ENCODE measurements at places on chromosomes 11 and 22. TPM values are rescaled to one million over a fixed set of nuclear protein-coding genes. Genes with fewer than 3 reads are reported as not detected.

Gene EFCAB6
- total RNA-seq: 8.3 TPM

Gene RBMXL2
- total RNA-seq: not detected

Gene SYCE3
- total RNA-seq: not detected

Gene HORMAD2
- total RNA-seq: 0.78 TPM

Gene PRR5L
- total RNA-seq: 3.1 TPM

Gene OR56A1
- total RNA-seq: under 0.01 TPM

Gene HEPN1
- total RNA-seq: not detected

Gene CD6
- 0.16 TPM for total RNA-seq

Gene DNHD1
- 3.4 TPM for total RNA-seq

Gene OR10D3
- total RNA-seq: not detected

Gene INSC
- total RNA-seq: 0.31 TPM

Gene BIK
- total RNA-seq: not detected

Gene TMEM223
- 15.9 TPM for total RNA-seq

Gene B4GALNT4
- 99.5 TPM for total RNA-seq

Gene SEZ6L
- 91.7 TPM for total RNA-seq

Gene CD3E
- total RNA-seq: not detected

Gene NLRP10
- total RNA-seq: not detected

Gene CCDC89
- 0.47 TPM for total RNA-seq

Gene NLRP14
- 0.94 TPM for total RNA-seq

Gene PHRF1
- 27.3 TPM for total RNA-seq

Gene CDON
- 39.8 TPM for total RNA-seq

Gene GP1BB
- 21.8 TPM for total RNA-seq

Gene CD3G
- not detected for total RNA-seq

Gene LRRN4CL
- 0.16 TPM for total RNA-seq

Gene CHCHD10
- total RNA-seq: 3.4 TPM

Gene RTN4R
- total RNA-seq: 9.5 TPM

Gene OR2AG2
- total RNA-seq: 0.47 TPM

Gene PHETA2
- total RNA-seq: 3.0 TPM

Gene CAPRIN1
- total RNA-seq: 292 TPM

Gene BATF2
- not detected for total RNA-seq
